Smooth muscle cell of the coronary artery (primary cell): ENCODE measurements at places on chromosomes 7 and 10. TPM values are rescaled to one million over a fixed set of nuclear protein-coding genes. Genes with fewer than 3 reads are reported as not detected.

GNA12 gene
- 19.8 and 38.0 TPM in 2 replicates for total RNA-seq

NUTM2A gene
- 0.12 and 0.15 TPM in 2 replicates for total RNA-seq

FEZF1 gene
- total RNA-seq, result not detected in 2 replicates

ICA1 gene
- total RNA-seq, result 0.23 and 0.38 TPM in 2 replicates

PRSS58 gene
- not detected in 2 replicates for total RNA-seq

CPA2 gene
- total RNA-seq, result 0.08 TPM in 1 of 2 replicates, not detected in the other

KCNH2 gene
- 0.08 TPM in 1 of 2 replicates, not detected in the other for total RNA-seq

PON1 gene
- total RNA-seq, result not detected in 2 replicates

PIK3CG gene
- total RNA-seq, result 0.12 TPM in 1 of 2 replicates, not detected in the other

NXPH1 gene
- total RNA-seq, result not detected in 2 replicates

LRRC18 gene
- total RNA-seq, result not detected in 2 replicates

FKBP6 gene
- total RNA-seq, result 0.12 TPM in 1 of 2 replicates, not detected in the other

LLCFC1 gene
- not detected in 2 replicates for total RNA-seq

XRCC2 gene
- total RNA-seq, result 0.23 and 0.75 TPM in 2 replicates

CYP2C19 gene
- total RNA-seq, result not detected in 2 replicates

KIAA1217 gene
- total RNA-seq, result 1.1 and 1.2 TPM in 2 replicates

ASIC3 gene
- 0.23 TPM in 1 of 2 replicates, not detected in the other for total RNA-seq

ZNF12 gene
- total RNA-seq, result 9.7 and 14.7 TPM in 2 replicates

ZPBP gene
- not detected in 2 replicates for total RNA-seq

MAGI2 gene
- 2.4 and 5.1 TPM in 2 replicates for total RNA-seq

NRF1 gene
- total RNA-seq, result 10.0 and 19.4 TPM in 2 replicates

PRKCQ gene
- total RNA-seq, result under 0.01 TPM in 1 of 2 replicates, not detected in the other

PLXNA4 gene
- total RNA-seq, result 19.8 and 23.5 TPM in 2 replicates

OPN1SW gene
- total RNA-seq, result not detected in 2 replicates

ANK3 gene
- total RNA-seq, result 10.8 and 48.9 TPM in 2 replicates

NKX2-3 gene
- total RNA-seq, result not detected in 2 replicates

KAT6B gene
- 12.3 and 13.6 TPM in 2 replicates for total RNA-seq

ARHGEF5 gene
- total RNA-seq, result 1.2 and 3.5 TPM in 2 replicates

UNC5B gene
- total RNA-seq, result 11.2 and 39.1 TPM in 2 replicates

FOXI2 gene
- not detected in 2 replicates for total RNA-seq

SOSTDC1 gene
- total RNA-seq, result not detected in 2 replicates

PRSS2 gene
- not detected in 2 replicates for total RNA-seq

CCDC3 gene
- 0.15 and 0.47 TPM in 2 replicates for total RNA-seq

ASAH2 gene
- total RNA-seq, result 0.12 and 1.1 TPM in 2 replicates

CRHR2 gene
- not detected in 2 replicates for total RNA-seq

RBM17 gene
- total RNA-seq, result 34.9 and 38.7 TPM in 2 replicates

CACNA2D1 gene
- 62.2 and 71.3 TPM in 2 replicates for total RNA-seq

GJD4 gene
- not detected in 2 replicates for total RNA-seq

CCM2 gene
- 61.2 and 70.1 TPM in 2 replicates for total RNA-seq

CYP2E1 gene
- 0.53 and 0.59 TPM in 2 replicates for total RNA-seq
